HS-5 (cell line): ENCODE measurements at places on chromosomes 11 and 22.

DNA sequence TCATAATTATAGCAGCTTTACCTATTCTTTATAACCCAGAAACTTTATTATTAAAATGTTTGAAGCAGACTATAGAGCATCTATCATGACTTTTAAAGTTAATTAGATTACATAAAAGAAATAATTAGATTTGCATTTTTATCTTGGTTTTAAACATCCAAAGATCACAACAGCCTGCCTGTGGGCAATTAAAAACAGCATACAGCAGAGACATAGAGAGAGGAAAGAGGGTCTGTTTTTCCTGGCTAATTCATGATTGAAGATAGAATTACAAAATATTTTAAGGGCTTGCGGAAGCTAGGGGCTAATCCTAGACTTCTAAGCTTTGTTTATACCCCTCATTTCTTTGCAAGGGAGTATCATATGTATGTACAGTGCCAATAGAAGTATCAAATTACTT, 178.1 kb downstream of the SOX6 start:
- DNase-seq = no peak

DNA sequence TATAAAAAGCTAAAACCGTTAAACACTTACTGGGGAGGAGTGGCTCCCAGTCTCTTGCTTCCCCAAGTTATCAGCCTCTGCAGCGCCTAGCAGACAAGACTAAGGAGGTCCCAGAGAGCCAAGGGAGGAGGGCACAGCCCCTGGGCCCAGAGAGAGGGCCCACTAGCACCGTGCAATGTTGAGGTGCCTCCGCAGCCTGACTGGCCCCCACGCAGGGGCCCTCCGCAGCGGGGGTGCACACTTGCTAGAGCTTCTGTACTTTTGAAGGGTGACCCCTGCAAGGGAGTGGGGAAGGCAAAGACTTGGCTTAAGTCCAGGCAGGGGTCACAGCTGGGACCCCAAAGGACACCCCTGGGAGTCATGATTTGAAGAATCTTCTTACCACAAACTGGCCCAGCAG, 98.0 kb downstream of the ADAMTS15 start:
- no peak for DNase-seq

- DNase-seq = no peak
Measured at GRCh38 chr11:69193151-69193550, 37.4 kb downstream of the SMIM38 start.

- DNase-seq = no peak
Measured at GRCh38 chr22:19723983-19724827, 866 bp downstream of the GP1BB start.

- no peak for DNase-seq
Measured at GRCh38 chr11:78381865-78382264, 35.8 kb downstream of the GAB2 start.

DNA sequence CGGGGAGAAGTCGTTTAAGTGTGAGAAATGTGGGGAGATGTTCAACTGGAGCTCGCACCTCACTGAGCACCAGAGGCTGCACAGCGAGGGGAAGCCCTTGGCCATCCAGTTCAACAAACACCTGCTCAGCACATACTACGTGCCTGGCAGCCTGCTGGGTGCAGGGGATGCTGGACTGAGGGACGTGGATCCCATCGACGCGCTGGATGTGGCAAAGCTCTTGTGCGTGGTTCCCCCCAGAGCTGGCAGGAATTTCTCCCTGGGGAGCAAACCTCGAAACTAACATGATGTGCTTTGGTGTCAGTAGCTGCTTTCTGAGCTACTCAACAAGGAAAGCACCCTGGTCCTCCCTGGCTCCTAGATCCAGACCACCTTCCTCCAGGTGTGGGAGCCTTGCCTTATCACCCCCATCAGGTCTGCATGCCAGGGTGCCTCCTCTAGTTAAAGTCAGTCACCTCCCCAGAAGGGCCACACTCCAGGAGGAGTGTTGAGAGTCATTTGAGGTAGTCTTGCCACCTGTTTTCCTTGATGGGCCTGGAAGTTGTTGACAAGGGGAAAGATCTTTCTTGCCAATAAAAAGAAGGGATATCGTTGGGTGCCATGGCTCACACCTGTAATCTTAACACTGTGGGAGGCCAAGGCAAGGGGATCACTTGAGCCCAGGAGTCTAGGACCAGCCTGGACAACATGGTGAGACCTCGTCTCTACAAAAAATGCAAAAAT, 12.9 kb downstream of the ZNF74 start:
- no peak for DNase-seq

DNA sequence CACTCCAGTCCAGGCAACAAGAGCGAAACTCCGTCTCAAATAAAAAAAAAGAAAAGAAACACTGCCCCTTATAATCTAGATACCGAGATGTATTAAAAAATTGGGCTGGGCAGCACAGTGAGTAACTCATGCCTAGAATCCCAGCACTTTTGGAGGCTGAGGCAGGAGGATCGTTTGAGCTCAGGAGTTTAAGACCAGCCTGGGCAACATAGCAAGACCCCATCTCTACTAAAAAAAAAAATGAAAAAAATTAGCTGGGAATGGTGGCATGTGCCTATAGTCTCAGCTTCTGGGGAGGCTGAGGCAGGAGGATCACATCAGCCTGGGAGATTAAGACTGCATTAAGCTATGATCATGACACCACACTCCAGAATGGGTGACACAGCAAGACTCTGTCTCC, 24.9 kb downstream of the DDX6 start:
- DNase-seq = no peak

GRCh38 chr11:1384199-1384970, 5.3 kb upstream of the BRSK2 start:
- no peak for DNase-seq

GRCh38 chr22:46238541-46238940, 11.6 kb downstream of the CDPF1 start:
- no peak for DNase-seq
